ENCODE measurements at places on chromosomes 12 and 14.
A peak's percentile ranks its signal among the peaks of the same experiment; 100 is the strongest.

DNA sequence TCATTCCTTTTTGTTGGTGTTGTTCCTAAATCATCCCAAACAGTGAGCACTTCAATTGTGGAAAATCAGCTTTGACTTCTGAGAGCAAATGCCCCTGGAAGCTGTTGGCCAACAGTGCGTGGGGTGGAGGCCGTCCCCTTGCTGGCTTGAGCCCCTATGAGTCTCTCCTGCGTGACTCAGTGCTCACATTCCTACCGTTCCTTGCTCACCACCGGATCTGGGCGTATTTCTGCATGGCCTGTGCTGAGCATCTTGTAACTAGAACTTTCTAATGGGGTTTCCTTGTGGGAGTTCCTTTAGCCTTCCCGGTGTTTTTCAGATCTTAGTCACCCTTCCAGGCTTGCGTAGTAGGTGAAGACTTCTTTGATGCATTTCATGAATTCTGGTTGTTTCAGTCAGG lies 14.7 kb downstream of the SERPINA1 start:
- DNase-seq, result peak; percentile 50

DNA sequence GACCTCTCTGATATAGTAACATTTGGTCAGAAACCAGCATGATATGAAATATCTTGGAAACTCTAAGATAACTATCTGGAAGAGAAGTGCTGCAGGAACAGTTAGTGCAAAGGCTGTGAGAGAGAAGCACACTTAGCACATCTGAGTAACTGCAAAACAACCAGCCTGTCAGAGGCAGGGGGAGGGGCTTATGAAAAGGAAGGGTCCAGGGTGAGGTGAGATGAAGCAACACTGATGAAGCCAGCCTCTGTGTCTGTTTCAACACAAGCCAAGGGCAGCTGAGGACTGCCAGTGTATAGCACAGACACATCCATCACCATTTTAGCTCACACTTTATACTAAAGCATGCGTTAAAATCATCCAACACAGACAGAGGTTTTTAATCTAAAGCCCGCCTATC lies 37.4 kb upstream of the OVCH1 start:
- DNase-seq, result no peak

DNA sequence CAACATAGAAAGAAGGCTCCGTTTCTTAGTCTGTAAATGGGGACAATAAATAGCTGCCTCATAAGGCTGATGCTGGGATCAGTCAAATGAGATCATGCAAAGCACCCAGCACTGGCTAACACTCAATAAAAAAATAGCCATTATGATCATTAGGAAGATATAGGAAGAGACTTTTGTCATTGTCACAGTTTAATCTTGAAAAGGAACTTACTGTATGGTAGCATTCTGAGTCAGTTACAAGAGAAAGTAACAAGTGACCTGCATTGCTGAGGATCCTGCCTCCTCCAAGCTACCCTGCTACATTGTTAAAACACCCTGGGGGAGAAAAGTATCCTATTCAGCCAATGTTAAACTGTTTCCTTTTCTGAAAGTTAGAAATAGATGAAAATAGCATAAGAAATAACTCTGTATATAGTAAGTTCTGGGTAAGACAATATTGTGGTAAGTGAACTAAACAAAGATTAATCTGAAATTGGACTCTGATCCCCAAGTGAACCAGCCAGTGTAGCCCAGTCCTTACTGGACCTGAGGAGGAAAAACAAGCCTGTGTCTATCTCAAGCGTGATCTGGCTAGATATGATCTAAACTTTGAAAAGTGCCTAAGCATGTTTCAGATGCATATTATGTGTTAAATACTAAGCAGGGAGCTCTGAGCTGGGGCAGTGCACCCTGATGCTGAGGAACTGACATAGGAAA lies 3.6 kb upstream of the NUDT4 start:
- no peak for DNase-seq

GRCh38 chr12:6548556-6548955 lies 7.3 kb downstream of the IFFO1 start:
- no peak for DNase-seq

GRCh38 chr12:19198272-19198671 lies 68.7 kb downstream of the PLEKHA5 start:
- no peak for DNase-seq

DNA sequence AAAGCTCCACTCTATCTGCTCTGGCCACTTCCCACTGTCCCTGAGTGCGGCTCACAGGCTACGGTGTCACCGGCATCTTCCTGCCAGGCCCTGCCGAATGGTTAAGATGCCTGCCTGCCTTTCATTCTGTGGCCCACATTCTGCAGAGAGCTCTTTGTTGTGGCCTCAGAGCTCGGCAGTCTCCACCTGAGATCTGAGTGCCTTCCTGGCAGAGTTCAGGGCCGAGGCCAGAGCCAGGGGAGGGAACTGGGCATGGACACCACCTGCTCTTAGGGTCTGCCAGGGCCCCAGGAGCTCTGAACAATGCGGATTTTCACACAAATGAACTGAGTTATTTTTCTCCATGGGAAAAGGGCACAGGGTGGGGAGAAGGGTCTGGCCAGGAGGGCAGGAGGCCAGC lies 127.2 kb downstream of the RBM19 start:
- no peak for DNase-seq

- no peak for DNase-seq
Measured at GRCh38 chr14:70726651-70727375, 82.5 kb downstream of the MAP3K9 start.

GRCh38 chr14:53331247-53331646 lies 178.1 kb upstream of the DDHD1 start:
- DNase-seq, result no peak

DNA sequence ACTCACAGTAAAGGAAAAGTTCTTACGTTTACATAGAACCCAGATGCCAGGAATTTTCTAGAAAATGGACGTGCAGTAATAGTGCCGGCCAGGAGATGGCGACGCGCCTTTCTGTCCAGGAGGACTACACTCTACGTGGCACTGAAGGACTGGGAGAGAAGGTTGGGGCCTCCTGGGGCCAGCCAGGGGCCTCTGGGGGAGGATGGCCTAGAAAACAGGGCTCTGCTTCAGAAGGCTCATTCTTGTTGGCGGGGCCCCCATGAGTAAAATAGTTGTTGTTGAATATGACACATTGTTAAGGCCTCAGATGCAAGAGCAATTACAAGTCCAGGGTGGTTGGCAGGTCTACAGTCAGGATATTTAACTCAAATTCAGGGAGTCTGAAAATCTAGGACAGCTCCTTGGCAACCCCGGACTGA lies 120.1 kb upstream of the MAX start:
- DNase-seq, result peak; percentile 60

GRCh38 chr14:50542941-50543418 lies 10.6 kb upstream of the MAP4K5 start:
- peak; percentile 70 for DNase-seq

DNA sequence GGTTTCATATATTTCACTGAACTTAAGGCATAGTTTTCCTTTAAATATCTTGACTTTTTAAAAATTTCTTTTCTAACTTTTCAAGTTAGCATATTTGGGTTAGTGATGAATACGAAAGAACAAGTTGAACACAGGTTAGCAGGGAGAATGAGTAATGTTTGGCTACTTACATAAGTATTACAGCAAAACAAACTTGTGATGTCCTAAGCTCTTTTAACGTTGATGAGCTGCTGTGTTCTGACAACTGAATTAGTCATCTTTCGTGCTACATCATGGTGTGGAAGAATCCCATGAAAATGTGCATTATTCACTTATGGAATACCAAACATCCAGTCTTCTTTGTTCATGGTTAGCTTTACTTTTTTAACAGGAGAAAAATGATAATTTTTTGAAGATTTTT lies 36.3 kb upstream of the PDZRN4 start:
- DNase-seq, result no peak

GRCh38 chr12:64064706-64065105 lies 157.4 kb downstream of the KICS2 start:
- no peak for DNase-seq

DNA sequence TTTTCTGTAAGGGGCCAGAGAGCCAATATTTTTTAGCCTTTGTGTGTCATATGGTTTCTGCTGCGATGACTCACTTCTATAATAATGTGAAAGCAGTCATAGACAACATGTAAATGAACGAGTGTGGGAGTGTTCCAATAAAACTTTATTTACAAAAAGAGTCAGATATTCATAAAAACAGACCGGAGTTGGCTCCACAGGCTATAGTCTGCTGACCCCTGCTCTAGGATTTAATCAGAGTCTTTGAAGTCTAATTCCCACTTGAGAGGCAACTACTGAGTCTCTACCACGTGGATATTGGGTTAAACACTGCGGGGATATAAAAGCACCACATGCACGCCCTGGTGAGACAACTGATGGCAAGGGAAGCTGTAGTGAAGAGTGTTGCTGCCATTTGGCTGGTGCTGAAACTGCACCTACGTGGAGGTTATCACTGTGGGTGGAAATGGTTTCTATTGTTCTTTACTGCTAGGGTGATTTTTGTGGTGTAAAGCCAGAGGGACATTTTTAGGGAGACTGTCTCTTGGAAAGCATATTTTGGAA lies 3.6 kb upstream of the NINJ2 start:
- DNase-seq, result no peak

DNA sequence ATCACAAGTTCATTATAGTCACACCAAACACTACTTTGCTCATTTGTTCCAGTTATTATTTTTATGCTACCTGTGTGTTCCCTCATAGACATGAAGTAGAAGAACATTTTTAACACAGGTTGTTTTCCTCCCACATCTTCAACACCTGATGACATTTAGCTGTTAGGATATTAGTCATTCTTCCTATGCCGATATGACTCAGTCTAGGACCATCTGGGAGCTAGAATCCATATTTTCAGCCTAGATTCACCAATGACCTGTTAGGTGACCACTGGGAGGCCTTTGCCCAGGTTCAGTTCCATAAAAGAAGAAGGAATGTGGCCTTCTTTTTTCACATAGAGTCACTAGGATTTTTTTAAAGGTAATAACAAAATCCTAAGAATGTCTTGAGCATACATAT lies 222.8 kb downstream of the C12orf42 start:
- no peak for DNase-seq

DNA sequence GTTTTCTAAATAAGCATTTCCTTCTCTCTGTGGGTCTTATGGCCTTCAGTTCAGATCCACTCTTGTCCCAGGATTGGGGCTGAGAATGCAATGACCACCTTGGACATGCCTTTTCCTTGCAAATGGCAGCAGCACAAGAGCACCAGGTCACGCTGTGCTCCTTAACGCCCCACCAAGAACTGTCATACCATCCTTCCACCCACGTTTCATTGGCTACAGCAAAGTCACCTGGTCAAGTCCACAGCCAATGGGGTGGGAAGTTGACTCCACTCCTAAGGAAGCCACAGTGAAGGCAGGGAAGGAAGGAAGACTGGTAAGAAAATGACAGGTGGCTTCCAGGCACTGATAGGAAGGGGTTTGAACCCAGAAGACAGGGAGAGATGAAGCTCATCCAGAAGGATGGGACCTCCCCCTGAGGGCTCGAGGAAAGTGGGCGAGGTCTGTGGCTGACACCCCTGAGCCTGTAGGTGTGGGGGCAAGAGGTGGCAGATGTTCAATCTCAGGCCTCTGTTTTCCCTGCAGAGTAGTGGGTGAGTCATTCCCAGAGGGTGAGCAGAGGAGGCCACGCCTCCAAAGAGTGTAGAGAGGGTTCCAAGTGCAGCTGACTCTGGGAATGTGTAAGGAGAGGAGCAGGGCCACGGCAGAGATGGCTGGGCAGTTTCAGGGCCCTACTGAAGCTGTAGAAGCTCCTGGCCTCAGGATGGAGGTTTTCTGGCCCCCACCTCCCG lies 113.5 kb upstream of the VRK1 start:
- no peak for DNase-seq

GRCh38 chr12:76820888-76821482 lies 57.1 kb downstream of the ZDHHC17 start:
- peak; percentile 36 for DNase-seq

DNA sequence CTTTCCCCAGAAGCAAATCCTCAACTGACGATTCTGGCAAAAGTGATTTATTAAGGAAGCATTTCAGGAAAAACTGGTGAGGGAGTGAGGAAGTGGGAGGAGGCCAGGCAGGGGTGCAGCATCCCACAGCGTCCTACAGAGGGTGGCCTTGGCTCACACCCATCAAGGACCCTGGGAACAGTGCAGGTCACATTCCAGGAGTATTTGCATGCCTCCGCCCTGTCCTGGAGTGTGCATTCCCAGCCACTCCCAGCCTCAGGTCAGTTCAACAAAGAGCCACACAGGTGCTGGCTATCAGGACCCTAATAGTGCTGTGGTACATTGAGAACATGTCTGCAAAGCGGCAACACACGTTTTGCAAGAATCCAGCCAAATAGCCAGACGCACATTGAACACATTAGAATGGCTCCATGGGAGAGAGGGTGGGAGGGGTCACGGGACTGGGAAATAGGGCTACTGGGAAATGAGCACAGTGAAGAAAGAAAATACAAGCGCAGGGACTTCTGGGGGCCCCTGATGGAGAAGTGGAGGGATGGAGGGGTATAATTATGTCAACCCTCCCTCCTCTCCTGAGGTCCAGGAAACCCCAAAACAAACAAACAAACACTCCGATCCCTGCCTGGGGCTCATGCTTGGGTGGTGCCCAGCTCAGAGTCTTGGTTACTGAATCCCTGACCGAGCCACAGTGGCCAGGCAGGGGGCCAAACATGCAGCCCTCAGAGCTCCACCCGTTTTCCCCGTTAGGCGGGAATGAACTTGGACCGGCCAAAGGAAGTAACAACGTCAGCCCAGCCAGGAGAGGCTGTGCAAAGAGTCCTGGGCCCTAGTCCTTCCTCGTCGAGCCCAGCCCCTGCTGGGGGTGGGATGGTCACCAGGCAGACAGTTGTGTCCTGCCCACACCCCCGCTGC lies 36.5 kb downstream of the CMKLR1 start:
- peak; percentile 31 for DNase-seq

- DNase-seq, result peak; percentile 2
Measured at GRCh38 chr14:65637780-65638179, 225.2 kb downstream of the FUT8 start.

DNA sequence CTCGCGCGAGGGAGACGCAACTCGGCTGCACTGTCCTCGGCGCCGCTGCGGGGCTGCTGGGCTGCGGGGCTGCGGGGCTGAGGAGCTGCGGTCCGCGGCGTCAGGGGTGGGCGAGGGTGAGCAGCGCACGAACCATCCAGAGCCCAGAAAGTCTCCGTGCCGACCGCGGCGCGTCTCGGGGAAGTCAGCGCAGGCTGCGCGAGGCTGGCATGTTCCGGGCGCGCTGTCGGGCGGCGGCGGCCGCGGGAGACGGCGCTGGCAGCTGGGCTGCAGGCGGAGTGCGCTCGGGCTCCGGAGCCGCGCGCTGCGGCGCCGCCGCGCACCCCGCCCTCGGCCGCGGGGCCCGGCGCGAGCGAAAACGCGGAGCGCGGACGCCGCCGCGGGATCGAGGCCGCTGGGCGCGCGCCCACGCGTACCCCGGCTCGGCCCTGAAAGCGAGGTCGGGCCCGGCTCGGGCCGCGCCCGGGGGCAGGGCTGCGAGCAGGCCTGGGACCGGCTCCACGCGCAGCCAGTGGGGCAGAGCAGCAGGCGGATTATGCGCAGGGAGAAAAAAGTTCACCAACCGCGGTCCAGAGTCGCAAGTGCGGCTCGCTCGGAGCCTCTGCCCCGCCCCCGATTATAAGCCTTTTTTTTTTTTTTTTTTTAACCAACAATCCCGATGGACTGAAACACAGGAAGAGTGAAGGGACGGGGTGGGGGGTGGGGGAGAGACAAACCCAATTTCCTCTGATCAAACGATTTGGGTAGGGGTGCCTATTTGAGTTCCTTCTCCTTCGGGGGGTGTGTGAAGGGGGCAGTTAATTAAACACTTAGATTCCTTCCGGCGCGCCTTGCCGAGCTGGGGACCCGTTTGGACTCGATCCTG lies at the start of gene PRICKLE1:
TSS of gene PRICKLE1 (minus strand) at position 282 of the 865 bp plus-strand sequence. CDS start 117,230 bp downstream, outside the sequence.
- peak; percentile 74 for DNase-seq
